ENCODE measurements at places on chromosomes 6 and 20.

DNA sequence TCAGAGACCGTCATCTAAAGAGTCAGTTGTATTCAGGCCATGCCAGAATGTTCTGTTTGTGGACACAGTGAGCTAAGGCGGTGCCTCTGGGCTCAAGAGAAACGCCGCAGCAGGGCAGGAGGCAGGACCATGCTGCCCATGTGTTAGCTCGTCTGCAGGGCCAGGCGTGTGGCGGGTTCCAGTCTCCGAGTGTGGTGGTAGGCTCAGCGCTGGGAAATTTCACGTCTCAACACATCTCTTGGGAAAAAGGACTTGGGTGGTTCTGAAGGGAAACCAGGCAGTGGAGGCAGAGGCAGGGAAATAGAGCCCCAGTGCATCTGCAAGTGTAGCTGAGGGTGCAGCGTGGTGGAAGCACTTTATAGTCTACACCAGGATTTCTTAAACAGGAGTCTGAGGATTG is 56.9 kb upstream of the TAGAP start:
- no peak for DNase-seq

GRCh38 chr6:34949636-34950035 is 60.6 kb downstream of the ANKS1A start:
- no peak for DNase-seq

GRCh38 chr6:122610690-122611455 is 668 bp downstream of the PKIB start:
- DNase-seq = peak; percentile 23

DNA sequence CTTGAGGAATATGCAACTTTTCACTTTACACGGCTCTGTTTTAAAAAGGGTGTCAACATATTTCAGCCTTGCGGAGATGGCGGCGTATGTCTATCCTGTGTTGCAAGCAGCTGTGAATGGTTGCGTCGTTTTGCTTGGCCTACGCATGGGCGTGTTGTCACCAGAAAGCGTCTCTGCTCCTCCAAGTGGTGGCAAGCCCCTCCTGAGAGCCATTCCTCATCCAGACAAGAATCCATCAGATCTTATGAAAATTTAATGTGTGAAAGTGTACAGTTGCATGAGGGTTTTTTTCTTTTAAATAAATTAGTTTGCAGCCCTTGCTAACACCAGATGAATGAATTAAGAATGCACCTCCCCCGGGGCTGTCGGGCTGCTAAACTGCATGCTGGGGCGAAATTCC is 114.4 kb downstream of the PHACTR3 start:
- no peak for DNase-seq

DNA sequence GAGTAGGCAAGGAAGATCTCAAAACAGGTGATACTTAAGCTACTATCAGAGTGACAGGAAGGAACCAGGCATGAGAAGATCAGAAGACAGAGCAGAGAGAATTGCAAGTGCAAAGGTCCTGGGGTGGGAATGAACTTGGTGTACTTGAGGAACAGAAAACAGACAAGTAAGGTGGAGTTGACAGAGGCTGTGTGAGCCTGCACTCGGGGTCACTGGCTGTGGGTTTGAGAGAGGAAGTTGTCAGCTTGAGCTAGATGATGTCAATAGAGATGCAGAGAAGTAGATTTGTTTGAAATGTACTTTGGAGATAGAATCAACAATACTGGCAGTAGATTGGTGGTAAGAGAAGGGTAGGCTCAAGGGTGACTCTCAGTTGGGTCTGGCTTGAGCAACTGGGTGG is 209.5 kb downstream of the CLIC5 start:
- DNase-seq = no peak

DNA sequence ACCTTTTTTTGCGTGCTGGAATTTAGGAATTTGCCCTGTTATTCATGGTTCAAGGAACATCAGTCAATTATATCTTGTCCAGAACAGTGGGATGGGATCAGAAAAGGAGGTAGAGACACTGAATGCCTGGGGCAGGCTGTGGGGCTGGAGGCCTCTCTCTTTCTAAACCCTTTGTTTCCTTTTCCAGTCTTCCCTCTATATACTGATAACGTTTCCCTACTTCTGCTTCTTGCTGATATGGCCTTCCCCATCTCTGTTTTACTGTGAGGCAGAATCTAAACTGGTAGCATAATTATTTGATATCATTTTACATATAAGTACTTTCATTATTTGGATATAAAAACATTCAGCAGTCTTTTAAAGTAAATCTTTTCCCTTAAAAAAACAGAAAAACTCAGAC is 67.5 kb downstream of the DNAH8 start:
- DNase-seq = no peak

- DNase-seq = no peak
Measured at GRCh38 chr6:144145541-144145940, 4.8 kb upstream of the STX11 start.

- DNase-seq = no peak
Measured at GRCh38 chr20:53028337-53029007, 56.3 kb downstream of the TSHZ2 start.

DNA sequence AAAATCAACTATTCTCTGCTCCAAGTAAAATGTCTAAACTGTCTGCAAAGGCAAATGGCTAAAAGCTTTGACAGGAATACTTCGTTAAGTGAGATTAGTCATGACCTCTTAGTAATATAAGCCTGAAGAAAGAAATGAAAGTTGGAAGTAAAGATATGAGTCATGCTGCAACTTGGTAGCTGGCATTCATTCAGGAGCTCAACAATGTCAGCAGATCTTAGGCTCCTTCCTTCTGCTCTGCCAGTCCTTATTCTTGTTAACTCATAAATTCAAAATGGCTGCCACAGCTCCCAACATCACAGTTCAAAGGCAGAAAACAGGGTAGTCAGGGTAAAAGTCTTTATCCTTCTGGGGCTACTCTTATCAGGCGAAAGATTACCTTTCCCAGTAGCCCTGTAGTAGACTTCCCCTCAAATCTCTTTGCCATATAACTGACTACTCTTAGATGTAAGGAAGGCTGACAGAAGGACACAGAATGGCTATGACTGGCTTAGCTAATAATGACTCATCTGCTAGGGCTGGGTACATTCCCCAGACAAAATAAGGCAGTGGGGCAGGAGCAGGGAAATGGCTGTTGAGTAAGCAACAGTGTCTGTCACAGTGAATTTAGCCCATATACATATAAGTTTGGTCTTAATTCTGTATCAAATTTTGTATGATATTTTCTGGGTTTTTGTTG is 24.4 kb upstream of the C6orf62 start:
- DNase-seq = peak; percentile 33

GRCh38 chr6:34030831-34031624 is 114.9 kb downstream of the GRM4 start:
- no peak for DNase-seq

DNA sequence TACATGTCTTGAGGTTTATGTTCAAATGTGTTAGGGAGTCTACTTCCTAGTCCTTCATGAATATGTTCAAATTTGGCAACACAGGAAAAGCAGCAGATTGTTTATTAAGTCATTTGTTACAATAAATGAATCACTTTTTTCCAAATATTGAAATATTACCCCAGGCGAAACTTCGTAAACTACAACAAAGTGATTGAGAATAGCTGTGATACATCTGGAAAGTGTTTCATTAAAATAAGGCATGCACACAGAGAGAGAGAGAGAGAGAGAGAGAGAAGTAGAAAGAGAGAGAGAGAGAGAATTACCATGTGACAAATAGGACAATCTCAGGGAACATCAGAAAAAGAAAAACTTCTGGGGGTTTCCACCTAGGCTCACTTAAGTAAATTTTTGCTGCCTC is 363.1 kb upstream of the PTCHD4 start:
- no peak for DNase-seq

DNA sequence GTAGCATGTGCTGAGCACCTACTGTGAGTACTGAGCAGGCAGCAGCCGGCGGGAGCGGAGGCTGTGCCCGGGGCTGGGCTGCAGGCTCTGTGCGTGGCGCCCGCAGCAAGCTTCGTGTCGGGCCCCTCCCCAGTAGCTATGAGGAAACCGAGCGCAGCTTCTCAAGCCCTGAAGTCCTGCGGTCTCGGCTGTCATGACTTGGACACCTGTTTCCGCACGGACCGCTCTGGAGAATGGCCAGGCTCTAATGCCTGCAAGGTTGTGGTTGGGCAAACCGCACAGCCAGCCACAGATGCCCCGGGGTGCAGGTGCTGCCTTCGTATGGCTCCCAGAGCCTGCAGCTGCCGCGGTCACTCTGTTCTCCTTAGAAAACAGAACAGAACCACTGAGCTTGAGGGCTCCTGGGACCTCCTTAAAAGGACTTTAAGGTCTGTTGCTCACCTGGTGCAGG is 33.7 kb downstream of the PYGB start:
- DNase-seq = peak; percentile 61

DNA sequence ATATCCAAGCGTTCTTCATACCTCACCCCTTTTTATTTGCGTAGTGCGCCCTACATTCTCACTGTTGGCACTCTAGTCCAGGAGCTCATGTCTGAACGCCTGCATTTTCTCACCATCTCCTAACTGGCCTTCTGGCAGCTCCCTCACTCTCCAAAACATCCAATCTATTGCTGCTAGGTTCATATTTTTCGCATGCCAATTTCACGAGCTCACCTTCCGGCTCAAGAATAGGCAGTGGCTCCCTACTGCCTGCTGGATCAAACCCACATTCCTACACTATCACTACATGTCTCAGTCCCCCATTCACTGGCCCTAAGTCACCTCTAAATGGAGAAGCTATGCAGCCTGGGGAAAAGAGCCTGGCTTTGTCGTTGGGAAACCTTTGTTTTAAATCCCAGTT is 115.0 kb downstream of the IPCEF1 start:
- no peak for DNase-seq

GRCh38 chr6:113004470-113005270 is 657.5 kb downstream of the RFPL4B start:
- DNase-seq = no peak

- DNase-seq = no peak
Measured at GRCh38 chr6:7939184-7939863, 28.7 kb upstream of the TXNDC5 start.

GRCh38 chr6:154071711-154072110 is 32.7 kb downstream of the OPRM1 start:
- DNase-seq = no peak

DNA sequence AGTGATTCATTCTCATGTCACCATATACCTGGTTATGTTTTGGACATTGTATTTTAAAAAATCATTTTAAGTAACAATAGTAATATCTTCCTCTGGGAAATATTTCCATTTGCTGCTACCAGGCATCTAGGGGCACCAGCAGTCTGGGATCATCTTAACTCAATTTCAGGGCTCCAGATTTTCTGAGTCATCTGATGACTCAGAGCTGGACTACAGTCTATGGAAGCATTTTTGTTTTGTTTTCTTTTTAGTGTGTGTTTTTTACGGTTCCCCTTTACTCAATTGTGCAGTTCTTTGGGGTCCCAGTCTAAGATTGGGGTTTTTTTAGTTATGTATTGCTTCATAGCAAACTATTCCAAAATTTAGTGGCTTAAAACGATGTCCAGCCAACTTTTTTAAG is 5.7 kb upstream of the FKBP5 start:
- DNase-seq = no peak

GRCh38 chr6:12148841-12149240 is 136.7 kb downstream of the HIVEP1 start:
- no peak for DNase-seq

GRCh38 chr20:48070991-48071652 is 285.8 kb upstream of the SULF2 start:
- no peak for DNase-seq

- no peak for DNase-seq
Measured at GRCh38 chr6:26217714-26218075, 130.5 kb downstream of the HFE start.

- DNase-seq = peak; percentile 40
Measured at GRCh38 chr6:25050356-25050755, 114.6 kb upstream of the RIPOR2 start.

- DNase-seq = no peak
Measured at GRCh38 chr20:21191839-21192238, 66.0 kb downstream of the KIZ start.

DNA sequence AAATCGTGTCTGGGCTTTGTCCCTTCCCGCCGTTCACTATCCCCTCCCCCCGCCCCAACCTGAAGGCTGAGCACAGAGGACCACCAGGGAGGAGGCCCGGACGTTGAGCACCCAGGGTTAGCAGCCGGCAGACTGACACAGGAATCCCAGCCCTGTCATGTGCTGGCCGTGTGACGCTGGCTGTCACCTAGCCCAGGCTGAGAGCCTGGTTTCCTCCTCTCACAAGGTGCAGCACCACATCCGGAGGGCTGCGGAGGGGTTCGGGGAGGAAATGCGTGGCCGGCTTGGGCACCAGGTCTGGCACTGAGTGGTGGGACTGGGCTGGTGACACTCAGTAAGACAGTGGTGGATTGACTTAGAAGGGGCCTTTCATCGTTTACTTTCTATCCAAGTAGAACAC is 4.6 kb upstream of the LSM14B start:
- DNase-seq = no peak

DNA sequence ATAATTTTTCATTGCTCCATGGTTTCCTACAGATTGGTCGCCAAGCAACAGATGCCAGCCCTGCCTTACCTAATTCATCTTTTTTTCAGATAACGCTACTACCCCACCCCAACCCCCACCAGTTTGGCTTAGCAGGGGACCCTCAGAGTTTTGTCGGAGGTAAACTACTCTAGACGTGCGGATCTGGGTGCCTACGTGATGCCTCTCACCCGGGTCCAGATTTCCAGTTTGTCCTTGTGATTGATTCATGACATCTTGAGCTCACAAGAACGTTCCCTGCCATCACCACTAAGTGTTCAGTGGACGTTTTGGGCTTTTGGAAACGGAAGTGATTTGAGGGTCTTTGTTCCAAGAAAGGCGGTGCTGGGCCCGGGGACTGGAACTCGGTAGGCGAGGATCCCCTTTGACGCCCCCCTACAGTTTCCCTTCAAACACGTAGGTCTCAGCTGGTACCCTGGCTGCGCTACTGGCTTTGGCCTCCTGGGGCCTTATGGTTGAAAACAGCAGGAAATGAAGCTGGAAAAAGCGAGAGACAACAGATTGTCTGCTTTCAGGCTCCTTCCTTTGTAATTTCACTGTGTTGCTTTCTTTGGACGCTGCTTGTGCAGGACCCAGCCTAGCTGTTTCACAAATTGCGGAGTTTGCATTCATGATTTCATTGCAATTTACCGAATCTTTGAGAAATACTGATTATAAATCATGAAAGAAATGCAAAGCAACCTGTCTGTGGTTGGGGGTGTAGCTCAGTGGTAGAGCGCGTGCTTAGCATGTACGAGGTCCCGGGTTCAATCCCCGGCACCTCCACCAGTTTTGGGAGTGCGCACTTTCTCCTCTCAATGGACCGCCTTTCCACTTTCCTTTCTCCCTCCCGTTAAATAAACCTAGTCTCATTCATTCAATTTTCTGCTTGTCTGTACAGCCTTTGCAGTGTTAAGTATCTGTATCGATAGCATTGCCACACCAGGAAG is 81.0 kb downstream of the GPX5 start:
- peak; percentile 51 for DNase-seq

- DNase-seq = no peak
Measured at GRCh38 chr6:163620670-163621330, 206.3 kb downstream of the QKI start.

Data from GM10248 (cell line).